ENCODE measurements at places on chromosomes 13 and 19.

DNA sequence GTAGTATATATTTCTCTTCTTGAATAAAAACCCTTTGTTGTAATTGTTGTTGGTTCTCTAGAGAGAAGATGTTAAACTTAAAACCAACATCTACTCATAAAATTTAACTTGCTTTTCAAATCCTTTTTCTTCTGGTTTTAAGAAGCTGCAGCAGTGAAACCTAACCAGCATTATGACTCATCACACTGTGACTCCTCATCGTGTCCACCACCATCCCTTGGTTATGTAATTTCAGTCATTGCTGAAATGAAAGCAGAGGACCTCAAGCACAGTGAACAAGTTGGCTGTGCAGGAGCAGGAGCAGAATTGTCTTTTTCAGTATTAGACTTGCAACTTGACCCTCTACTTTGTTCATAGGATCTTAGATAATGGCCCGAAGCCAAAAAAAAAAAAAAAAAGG lies 64.9 kb upstream of the HTR2A start:
- no peak for DNase-seq

- no peak for DNase-seq
Measured at GRCh38 chr13:20772401-20773131, 1.2 kb downstream of the EEF1AKMT1 start.

- DNase-seq = peak; percentile 36
Measured at GRCh38 chr13:28493740-28494503, 1.0 kb downstream of the FLT1 start.

GRCh38 chr19:19026299-19026971 lies 6.9 kb downstream of the SUGP2 start:
- DNase-seq = no peak

- no peak for DNase-seq
Measured at GRCh38 chr13:95098916-95099315, 202.3 kb downstream of the ABCC4 start.

DNA sequence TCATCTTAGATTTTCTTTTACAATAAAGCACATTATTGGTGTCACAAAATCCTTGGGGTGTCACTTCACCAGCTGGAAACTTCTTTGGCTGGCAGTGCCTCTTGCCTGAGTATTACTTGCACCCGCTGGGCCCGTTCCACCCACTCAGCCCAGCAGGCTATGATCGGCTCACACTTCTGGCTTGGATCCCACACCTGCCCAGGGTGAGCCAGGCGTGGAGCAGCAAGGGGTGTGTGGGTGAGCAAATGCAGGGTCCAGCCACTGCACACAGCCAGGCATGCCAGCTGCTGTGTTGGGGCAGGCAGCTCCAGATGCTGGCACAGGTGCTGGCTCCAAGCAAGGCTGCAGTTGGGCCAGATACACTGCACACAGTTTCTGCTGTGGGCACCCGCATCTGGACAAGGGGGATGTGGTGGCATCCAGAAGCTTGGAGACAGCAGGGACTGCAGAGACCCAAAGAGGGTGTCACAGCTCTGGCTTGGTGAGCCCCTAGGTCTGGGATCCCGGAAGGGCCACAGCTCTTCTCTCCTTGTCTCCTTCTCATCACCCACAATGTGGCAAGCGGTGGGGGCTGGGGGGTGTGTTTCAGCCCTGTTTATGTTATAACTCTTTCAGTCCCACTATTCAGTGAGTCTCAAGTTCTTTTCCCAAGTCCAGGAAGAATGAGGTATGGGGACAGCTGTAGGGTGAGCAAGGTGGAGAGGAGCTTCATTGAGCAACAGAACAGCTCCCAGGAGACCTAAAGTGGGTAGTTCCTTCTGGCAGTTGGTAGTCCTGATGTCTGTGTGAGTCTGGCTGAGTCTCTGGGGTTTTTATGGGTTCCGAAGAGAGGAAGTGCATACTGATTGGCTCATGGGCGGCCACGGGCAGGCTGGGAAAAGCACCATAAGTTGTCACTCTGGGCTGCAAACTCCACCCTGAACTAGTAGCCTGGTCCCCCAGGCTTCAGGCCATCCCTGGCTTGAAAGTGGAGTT lies 25.3 kb upstream of the TBC1D4 start:
- no peak for DNase-seq

DNA sequence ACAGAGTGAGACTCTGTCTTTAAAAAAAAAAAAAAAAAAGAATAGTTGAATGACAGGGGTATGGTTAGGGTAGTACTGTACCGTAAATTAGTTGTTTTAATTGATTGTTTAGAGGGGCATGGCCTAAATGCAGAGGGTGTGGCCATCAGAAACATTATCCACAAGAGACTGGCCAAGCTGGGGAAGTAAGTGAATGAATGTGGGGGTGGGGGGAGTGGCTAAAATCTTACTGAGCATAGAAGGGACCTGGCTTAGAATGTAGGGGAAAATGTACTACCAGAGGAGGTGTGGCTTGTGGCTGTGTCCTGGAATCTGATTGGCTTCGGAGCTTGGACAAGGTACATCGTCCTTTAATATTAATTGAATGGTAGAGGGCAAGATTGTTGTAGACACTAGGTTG lies 3.8 kb downstream of the BCL2L12 start:
- no peak for DNase-seq

GRCh38 chr13:98535501-98536354 lies 41.2 kb downstream of the STK24 start:
- DNase-seq = no peak

- DNase-seq = no peak
Measured at GRCh38 chr19:40565910-40566495, 10.7 kb upstream of the SHKBP1 start.

DNA sequence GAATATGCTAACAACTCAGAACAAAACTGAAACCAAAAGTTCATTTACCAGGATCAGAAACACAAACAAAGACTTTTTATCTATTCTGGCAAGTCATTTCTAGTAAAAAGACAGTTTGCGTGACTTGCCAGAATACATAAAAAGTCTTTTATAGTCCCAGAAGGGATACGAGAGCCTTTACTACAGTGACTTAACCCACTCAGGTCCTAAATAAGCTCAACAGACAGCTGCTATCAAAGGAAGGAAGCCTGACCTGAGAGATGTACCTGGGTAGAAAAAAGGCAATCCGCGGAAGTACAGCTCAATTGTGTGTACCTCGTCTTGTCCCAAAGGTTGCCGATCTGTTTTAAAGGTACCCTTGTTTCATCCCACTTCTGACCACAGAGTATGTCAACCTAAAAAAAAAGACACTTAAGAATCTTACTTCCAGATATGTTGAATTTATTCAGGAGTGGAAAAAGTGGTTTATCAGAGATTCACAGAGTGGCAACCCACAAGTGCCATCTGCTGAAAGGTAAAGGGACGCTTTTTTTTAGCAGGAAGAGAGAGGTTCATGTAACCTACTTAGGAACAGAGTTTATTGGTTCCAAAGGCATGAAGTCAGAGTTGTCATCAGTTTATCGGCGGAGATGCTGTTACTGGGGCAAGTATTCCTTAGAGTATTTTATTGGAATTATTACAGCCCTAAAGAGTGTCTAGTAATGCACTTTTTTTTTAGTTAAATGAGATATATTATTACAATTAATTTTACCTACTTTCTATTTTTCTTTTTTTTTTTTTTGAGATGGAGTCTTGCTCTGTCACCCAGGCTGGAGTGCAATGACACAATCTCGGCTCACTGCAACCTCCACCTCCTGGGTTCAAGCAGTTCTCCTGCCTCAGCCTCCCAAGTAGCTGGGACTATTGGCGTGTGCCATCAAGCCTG lies 69.7 kb upstream of the C1QTNF9B start:
- DNase-seq = no peak

- DNase-seq = no peak
Measured at GRCh38 chr13:34085204-34085603, 267.3 kb downstream of the RFC3 start.

DNA sequence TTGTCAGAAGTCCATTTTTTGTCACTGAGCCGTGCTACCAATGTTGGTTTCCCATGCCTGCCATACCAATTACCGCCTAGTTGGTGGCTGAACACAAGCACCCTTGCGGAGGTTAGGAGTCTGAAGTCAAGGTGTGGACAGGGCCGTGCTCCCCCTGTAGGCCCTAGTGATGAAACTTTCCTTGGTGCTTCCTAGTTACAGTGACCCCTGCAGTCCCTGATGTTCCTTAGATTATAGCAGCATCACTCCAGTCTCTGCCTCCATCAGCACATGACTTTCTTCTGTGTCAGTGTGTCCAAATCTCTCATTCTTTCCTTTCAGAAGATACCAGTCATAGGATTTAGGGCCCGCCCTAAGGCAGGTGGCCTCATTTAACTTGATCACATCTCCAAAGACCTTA lies 99.0 kb downstream of the MYO16 start:
- DNase-seq = no peak

DNA sequence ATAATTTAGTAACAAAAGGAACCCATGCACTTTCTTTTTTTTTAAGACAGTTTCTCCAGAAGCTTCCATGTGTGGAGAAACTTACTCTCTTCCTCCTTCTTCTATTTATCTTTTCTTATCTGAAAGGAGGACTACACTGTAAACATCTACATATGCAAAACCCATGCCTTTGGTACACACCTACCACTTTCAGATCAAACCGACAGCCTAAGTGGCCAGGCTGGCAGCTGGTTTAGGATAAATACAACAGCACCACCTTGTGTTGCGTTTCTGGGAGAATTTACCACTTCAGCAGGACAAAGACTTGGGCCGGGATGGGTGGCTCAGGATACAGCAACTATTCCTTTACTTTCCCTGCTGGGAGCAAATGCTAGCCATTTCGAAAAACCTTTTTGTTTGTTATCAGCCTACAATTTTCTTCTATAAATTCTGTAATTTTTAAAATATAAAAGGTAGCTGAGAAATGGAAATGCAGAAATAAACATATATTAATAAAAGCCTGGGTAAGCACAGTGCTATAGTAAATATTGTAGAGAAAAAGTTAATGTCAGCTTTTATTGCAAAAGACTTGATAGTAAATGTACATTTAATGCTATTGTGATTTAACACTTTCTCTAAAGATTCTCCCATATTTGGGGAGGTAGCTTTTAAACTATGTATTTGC lies 94.0 kb upstream of the RFC3 start:
- DNase-seq = peak; percentile 81

DNA sequence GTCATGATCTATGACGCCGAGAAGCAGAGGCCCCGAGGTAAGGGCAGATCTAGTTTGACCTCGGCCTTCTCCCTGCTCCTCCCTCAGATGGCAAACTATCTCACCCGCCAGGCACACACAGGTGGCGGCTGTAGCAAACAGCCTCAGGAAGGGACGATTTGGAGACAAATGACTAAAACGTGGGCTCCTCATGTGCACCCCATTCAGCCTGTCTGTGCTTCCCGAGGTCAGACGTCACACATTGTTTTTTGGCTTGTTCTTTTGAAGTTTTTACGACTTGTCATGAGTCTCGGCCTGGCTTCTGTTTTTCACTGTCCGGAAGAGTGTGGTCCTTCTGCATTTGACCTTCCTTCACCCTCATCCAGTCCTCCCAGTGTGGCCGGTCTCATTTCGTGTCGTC lies 15.0 kb downstream of the DAZAP1 start:
- no peak for DNase-seq

DNA sequence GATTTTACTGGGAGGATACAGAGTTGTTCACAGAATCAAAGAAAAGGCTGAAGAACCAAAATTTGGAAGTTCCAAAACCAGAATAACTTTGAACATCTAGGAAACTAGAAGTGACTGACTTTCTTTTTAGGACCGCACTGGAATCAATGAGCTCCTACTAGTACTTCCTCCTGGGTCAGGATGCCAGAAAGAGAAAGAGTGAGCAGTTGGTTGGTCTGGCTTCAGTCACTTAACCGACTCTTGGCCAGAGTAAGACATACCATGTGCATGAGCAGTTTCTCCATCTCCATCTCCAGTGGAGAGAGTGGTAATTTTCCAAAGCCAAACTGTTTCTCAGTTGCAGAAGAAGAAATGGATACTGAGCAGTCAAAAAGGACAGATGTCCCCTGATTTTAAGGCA lies 27.1 kb upstream of the MTUS2 start:
- no peak for DNase-seq

GRCh38 chr13:46051968-46052318 lies 603 bp downstream of the ZC3H13 start:
- DNase-seq = no peak

- no peak for DNase-seq
Measured at GRCh38 chr19:41543582-41543981, 32.4 kb upstream of the CEACAM21 start.

DNA sequence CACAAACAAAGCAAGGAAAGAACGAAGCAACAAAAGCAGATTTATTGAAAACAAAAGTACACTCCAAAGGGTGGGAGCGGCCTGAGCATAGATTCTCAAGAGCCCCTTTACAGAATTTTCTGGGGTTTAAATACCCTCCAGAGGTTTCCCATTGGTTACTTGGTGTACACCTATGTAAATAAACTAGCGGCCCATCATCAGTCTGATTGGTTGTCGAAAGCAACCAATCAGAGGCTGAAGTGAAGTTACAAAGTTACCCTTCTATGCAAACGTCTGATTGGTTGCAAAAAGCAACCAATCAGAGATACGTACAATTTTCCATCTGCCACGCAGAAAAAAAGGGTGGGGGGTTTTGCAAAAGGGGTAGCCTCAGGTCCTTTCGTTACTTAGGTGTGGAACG lies 96.3 kb upstream of the UBAC2 start:
- DNase-seq = no peak

DNA sequence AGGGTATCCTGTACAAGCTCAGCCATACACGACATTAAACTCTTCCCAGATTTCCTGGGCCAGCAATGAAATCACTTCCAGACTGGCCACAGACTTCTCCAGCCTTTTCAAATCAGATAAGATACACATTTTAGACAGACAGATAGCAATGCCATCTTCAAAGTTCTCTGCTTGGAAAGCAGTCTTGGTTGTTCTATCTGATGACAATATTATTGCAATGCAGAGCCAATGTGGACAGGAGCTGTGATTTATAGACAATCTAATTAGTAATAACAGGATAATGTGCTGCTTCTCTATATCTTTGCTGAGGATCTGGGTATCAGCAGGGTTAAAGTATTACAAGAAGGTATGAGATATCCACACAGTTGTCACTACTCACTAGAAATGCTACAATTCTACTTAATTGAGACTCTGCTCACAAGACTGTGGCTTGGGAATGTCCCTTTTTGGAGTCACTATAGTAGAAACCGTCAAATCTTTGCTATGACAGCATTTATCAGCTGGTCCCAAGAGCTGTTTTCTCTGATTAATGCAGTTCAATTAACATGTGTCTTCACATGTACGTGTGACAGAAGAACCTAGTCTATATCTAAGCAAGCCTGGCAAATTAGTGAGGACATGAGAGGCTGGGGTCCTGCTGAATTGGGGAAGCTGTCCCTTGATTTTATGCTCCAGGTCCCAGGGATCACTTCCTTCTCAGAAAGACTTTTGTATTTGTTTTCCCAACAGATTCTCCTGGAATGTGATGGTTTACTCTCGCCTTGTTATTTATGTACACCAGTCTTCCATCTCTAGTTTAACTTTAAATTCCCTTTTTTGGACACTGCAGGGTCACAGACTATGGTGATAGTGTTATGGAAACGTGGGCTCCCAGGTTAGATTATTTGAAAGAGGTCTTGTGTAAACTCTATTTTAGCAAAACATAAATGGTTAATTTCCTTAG lies 68.8 kb downstream of the COL4A1 start:
- no peak for DNase-seq
